Transverse colon (tissue), 4 donors: ENCODE measurements at places on chromosomes 6 and 20.
A peak's percentile ranks its signal among the peaks of the same experiment; 100 is the strongest.

DNA sequence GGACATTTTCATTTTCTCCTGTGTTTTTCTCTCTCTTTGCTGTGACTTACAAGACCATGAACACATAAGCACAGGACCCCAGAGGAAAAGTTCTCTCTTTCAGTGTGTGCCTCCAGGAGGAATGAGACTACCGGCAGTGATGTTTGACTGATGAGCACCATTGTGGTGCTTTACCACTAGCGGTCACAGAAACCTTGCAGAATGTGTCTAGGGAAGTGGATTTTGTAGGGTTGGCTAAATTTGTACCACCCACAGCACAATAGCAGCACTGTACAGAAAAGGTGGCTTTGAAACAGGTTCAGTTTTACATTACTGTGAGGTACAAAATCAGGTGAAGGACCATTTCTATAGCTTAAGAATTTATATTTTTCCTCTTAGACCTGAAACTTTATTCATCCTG lies 301.9 kb upstream of the SUPT3H start:
- peaks cover 15% of the 10 kb centered on the region for H3K4me1 ChIP-seq
- no peak overlapping the region for H3K27ac ChIP-seq
- no peak overlapping the region for H3K4me3 ChIP-seq
- H3K27me3 ChIP-seq: no peaks in the 10 kb centered on the region
- H3K36me3 ChIP-seq: no peaks in the 10 kb centered on the region

DNA sequence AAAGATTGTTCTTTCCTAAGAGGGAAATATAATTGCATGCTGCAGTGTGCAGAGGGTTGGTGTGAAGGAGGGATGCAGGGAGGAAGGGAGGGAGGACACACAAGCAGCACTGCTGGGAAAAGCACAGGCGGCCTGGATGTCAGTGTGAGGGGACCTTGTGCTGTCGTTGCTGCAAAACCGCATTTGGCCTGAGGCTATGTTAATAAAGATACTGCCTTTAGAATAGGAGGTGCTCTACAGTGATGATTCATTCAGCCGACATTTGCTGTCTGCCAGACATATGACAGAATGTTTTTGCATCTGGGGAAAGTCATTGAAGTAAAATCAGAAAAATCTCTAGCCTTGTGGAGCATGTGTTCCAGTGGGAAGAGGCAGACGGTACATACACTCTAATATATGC lies 50.5 kb upstream of the TRIM26 start:
- H3K4me3 ChIP-seq: no peak overlapping the region
- no peak for DNase-seq
- H3K36me3 ChIP-seq: no peaks in the 10 kb centered on the region
- peaks cover 17% of the 10 kb centered on the region for H3K27me3 ChIP-seq

- DNase-seq: peak; percentile 16
- peaks cover 4% of the 10 kb centered on the region for H3K4me1 ChIP-seq
- H3K27ac ChIP-seq: no peak overlapping the region
Measured at GRCh38 chr6:134437376-134437775, 119.5 kb upstream of the SGK1 start.

DNA sequence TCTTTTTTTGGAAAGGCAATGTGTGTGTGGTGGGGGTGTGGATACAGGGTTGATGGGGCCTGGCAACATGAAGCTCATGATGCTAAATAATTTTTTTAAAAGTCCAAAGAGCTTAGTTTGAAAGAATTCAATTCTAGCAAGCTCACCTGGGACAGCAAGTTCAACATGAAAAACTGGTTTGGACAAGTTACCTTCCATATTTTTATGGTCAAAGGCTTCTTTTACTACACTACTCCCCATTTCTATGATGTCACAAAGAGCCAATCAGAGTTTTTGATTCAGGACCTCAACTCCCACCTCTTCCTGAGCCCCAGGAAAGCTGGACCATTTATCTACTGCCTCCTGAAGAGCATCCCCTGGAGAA lies 66.1 kb upstream of the CTNNBL1 start:
- H3K27ac ChIP-seq: no peak overlapping the region
- DNase-seq: no peak
- H3K4me3 ChIP-seq: no peak overlapping the region
- H3K4me1 ChIP-seq: no peaks in the 10 kb centered on the region

DNA sequence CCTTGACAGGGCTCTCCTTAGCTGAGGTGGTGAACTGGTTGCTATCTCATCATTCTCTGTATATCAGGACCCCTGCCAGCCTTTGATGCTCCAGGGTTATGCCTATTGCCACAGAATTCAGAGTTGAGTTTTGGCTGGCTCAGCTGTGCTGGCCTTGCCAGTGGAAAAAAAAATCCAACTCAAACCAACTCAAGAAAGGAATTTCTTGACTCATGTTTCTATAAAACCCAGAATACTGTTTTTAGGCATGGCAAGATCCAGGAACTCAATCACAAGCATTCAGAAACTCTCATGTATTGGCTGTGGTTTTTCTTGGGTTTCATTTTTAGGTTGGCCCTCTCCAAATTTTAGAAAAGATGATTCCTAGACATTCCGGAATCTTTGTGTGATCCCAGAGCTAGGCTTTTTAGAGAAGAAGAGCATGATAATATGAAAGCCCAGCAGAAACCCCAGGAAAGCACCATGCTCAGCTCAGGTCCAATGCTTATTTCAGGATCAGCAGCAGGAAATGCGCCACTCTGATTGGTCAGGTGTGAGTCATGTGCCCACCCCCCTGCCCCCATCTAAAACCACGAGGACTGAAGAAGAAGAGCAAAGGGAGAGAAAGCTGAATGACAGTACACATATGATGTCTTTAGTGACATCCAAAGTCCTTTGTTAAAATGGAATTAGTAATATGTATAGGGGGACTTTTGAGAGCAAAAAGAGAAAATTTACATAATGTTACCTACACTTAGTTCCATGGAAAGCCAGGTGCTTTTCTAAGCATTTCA lies 122.9 kb downstream of the RNF144B start:
- H3K4me1 ChIP-seq: no peaks in the 10 kb centered on the region
- H3K27me3 ChIP-seq: no peaks in the 10 kb centered on the region
- H3K27ac ChIP-seq: no peak overlapping the region

DNA sequence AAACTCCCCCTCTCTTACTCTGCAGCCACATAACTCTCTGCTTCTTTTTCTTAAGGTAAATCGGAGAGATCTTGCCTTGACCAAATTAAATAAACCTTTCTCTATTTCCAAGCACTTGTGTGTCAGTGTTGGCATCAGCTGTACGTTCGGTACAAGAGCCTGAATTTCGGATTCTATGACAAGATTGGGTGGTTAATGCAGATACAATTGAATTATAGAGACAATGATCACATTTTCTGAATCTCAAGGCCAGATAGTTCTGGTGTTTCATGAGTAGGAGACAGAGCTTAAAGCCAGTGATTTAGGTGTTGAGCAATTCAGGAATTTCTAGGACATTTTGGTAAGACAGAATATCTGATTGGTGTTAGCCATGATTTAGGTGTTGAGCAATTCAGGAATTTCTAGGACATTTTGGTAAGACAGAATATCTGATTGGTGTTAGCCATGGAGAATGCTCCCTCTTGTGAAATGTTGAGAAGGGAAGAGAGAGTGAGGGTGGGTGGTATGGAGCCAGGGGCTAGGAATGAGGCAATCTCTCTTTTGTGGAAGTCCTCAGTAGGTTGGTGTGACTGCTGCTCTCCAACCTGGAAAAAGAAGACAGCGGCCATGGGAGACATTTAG lies 5.1 kb downstream of the SPINT3 start:
- no peaks in the 10 kb centered on the region for H3K4me1 ChIP-seq
- H3K4me3 ChIP-seq: no peak overlapping the region
- H3K36me3 ChIP-seq: no peaks in the 10 kb centered on the region
- no peaks in the 10 kb centered on the region for H3K27me3 ChIP-seq
- H3K27ac ChIP-seq: no peak overlapping the region

DNA sequence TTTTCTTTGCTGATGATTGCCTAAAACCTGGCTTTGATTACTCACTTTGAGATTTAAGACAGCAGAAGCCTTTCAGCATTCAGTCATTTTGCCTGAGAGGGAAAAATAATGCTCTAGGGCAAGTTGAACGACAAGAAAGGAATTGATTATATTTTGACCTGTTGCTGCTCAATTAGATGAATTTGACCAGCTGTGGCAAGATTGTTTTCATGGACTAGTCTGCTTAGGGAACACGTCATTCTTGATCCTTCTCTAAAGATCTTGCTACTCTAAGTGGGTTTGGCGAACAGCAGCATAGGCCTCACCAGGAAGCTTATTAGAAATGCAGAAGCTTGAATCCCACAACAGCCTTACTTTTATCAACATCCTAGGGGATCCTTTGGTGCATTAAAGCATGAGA lies 59.7 kb upstream of the PHACTR1 start:
- H3K27me3 ChIP-seq: peaks cover 5% of the 10 kb centered on the region
- no peaks in the 10 kb centered on the region for H3K4me1 ChIP-seq
- H3K4me3 ChIP-seq: no peak overlapping the region
- no peak overlapping the region for H3K27ac ChIP-seq
- H3K36me3 ChIP-seq: no peaks in the 10 kb centered on the region
- no peak for DNase-seq

DNA sequence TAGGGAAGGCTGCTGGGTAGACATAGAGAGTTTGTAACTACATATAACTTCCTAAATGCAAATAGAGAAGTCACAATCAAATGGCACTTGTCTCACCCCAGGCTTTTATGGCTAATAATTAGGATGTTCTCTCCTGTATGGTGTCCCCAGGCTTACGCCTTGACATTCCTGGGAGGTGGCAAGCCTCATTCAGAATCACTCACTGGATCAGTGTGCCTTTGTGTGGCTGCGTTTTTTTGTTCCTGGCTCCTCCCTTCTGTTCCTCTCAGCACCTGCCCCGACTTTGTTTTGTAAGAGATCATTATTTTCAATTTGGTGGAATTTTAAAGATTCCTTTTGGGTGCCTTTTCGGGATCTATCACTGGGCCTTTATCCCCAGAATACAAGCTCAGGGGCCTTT lies 5.7 kb downstream of the LAMP5 start:
- H3K27me3 ChIP-seq: peaks cover 47% of the 10 kb centered on the region
- no peak overlapping the region for H3K4me3 ChIP-seq
- no peak for DNase-seq
- H3K36me3 ChIP-seq: no peaks in the 10 kb centered on the region
- H3K4me1 ChIP-seq: no peaks in the 10 kb centered on the region

- H3K4me1 ChIP-seq: no peaks in the 10 kb centered on the region
- H3K27me3 ChIP-seq: no peaks in the 10 kb centered on the region
- no peak overlapping the region for H3K4me3 ChIP-seq
- no peak overlapping the region for H3K27ac ChIP-seq
Measured at GRCh38 chr20:58619864-58620431, 31.1 kb upstream of the STX16 start.

- no peaks in the 10 kb centered on the region for H3K36me3 ChIP-seq
- no peak overlapping the region for H3K4me3 ChIP-seq
- no peak overlapping the region for H3K27ac ChIP-seq
- H3K27me3 ChIP-seq: no peaks in the 10 kb centered on the region
- no peaks in the 10 kb centered on the region for H3K4me1 ChIP-seq
- no peak for DNase-seq
Measured at GRCh38 chr6:81761197-81761596, 8.7 kb upstream of the TENT5A start.

- H3K27ac ChIP-seq: no peak overlapping the region
- no peak overlapping the region for H3K4me3 ChIP-seq
- H3K27me3 ChIP-seq: no peaks in the 10 kb centered on the region
- no peak for DNase-seq
- no peaks in the 10 kb centered on the region for H3K4me1 ChIP-seq
Measured at GRCh38 chr20:1825938-1826445, 69.2 kb upstream of the SIRPA start.

DNA sequence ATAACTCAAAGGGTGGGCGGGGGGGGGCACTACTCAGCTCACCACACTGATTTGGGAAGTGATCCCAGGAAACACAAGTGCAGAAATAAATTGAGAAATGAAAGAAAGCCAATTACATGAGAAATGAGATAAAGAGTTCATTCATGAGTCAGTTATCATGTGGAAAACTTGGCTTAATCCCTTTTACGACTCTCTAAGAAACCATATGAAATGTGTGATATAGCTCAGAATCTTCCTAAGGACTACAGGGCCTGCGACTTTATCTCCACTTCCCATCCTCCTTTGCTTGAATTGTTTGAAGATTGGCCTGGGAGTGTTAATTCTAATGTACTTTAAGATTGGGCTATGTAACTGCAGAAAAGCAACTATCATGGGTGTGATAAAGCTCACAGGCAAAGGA lies 3.6 kb upstream of the BTN2A2 start:
- H3K27me3 ChIP-seq: no peaks in the 10 kb centered on the region
- H3K4me3 ChIP-seq: no peak overlapping the region
- H3K36me3 ChIP-seq: no peaks in the 10 kb centered on the region
- DNase-seq: no peak
